Urothelium cell line (cell line): ENCODE measurements at places on chromosomes 5 and 9.
A peak's percentile ranks its signal among the peaks of the same experiment; 100 is the strongest.

GRCh38 chr5:138697720-138698360, 55.4 kb upstream of the CTNNA1 start:
- no peak for DNase-seq

- no peak for DNase-seq
These were observed 33.8 kb upstream of the NEURL1B start for GRCh38 chr5:172607213-172607793.

GRCh38 chr9:128383791-128384190, 12.6 kb downstream of the URM1 start:
- DNase-seq = no peak

- peak; percentile 23 for DNase-seq
These were observed 7.3 kb upstream of the FOXB2 start for GRCh38 chr9:77011973-77012821.

DNA sequence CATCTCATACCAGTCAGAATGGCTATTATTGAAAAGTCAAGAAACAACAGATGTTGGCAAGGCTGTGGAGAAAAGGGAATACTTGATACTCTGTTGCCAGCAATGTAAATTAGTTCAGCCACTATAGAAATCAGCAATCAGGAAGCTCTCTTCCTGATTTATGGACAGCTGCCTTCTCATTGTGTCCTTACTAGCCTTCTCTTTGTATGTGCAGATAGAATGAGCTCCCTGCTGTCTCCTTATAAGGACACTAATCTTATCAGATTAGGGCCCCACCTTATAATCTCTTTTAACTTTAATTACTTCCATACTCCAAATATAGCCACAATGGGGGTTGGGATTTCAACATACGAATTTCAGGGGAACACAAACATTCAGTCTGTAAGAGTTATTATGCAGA, 38.0 kb downstream of the KCNV2 start:
- no peak for DNase-seq

DNA sequence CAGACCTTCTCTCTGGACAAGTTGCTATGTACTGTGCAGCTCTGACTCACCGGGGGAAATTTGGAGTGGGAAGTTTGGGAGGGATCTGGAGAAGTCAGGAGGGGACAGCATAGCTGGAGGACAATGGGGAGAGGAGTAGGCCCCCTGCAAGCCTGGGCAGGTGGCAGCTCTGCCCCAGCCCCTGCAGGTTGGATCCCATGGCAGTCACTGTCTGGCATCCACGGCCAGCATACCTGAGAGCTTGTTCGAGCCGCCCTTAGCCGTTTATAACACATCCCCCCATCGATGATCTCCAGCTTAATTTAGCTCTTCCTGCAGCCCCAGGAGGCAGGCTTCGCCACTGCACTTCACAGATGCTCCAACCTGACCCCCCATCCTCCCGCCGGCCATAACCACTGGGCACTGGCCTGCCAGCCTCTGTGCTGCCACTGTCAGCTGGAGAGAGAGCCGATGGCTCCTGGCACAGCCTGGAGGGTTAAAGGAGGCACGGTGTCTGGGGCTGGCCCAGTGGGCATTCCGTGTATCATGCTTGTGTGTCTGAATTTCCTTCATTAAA, 57.7 kb upstream of the RNU6ATAC start:
- DNase-seq = no peak

DNA sequence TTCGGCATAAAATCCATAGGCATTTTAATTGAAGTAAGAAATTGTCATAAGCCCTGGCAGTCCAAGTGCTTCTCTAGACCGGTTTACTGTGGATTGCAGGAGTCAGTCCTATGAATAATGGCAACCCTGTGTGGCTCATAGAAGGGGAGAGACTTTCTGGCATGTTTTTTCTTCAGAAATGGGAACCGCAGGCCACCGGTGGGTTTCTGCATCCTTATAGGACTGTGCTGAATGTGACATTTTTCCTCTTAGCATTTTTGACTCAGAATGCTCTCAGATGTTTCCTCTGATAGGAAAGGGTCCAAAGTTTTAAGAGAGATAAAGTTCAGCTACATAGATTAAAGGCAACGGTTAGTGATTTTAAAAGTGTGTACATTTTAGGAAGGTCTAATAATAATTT, 6.3 kb downstream of the DAPK1 start:
- DNase-seq = no peak

- DNase-seq = no peak
These were observed 138.7 kb downstream of the RAPGEF6 start for GRCh38 chr5:131496400-131496713.

DNA sequence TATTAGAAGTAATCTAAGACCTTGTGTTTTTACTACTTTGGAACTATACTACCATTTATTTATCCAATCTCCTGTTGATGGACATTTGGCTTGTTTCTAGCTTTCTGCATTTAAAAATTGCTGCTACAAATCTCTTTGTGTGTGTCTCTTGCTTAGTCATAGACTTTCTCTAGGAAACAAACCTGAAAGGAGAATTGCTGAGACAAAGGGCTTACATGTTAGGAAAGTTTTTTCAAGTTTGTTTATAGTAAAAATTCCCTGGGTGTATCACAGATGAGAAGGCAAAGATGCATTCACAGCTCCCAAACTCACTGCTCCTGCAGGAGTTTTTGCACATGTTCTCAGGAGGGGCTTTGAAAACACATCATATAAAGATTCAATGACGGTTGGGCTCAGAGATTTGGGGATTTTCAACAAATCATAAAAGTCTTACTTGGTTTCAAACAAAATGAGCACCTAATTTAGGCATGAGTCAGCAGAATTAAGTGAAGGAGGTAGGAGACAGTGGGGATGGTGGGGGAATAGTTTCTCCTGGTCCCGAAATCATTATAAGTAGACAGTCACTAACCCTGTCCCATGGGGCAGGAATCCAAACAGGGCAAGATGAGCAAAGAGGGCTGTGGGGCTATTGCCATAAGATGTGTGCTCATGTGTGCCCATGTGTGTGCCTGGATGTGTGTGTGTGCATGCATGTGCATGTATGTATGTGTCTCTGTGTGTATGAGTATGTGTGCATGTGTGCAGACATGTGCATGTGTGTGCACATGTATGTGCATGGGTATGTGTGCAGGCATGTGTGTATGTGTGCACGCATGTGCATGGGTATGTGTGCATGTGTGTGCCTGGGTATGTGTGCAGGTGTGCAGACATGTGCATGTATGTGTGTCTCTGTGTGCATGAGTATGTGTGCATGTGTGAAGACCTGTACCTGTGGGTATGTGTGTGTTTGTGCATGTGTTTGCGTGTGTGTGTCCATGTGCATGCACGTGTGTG, 43.4 kb upstream of the S1PR3 start:
- DNase-seq = no peak

DNA sequence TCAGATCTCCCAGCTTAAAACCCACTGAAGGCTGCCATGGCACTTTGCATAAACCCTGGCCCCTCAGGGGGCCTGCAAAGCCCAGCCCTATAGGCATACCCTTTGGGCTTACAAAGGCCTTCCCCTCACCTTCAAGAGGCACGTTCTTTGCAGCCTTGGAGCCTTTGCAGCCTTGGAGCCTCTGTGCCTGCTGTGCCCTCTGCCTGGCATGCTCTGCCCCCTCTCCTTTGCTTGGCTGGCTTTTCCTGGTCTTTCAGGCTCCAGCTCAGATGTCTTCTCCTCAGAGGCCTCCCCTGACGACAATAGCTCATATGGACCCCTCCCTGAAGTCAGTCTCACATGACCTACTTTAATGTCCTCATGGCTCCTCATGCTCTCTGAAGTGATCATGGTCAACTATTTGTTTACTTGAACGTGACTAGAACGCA, 60.3 kb downstream of the CXXC5 start:
- no peak for DNase-seq

GRCh38 chr9:76887951-76888350, 18.0 kb downstream of the PRUNE2 start:
- no peak for DNase-seq

GRCh38 chr5:159785656-159786055, 130.6 kb upstream of the ADRA1B start:
- no peak for DNase-seq

DNA sequence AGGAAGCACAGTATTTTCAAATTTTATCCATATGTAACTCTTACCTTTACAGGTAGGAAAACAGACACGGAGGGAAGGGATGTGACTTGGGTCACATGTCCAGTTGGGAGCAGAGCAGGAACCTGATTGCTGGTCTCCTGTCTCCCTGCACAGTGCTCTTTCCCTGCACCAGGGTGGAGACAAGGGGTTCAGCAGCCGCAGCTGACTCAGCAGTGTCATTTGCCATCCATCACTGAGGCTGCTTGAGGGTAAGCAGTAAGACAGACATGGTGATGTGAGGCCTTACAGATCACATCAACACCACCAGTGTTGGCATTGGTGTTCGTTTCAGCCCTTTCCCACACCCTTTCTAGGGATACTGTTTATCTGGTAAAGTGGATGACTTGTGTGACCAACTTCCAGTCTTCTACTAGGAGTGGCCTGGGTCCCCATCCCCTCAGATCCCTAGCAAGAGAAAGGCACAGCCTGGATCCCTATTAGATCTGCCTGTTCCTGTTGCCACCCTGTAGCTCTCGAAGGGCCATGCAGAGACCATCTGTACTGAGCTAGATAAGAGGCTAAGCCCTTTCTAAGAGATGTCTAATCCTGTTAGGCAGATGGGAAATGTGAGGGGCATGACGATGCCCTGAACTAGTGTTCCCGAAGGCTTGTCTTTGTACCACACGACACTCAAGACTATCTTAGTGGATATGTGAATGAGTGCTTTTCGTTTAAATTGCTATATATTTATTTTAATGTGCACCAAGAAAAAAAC, 29.1 kb downstream of the FRMPD1 start:
- DNase-seq = no peak

GRCh38 chr9:16106021-16106571, 553.3 kb downstream of the CCDC171 start:
- no peak for DNase-seq

GRCh38 chr5:96503501-96504236, 70.6 kb upstream of the PCSK1 start:
- no peak for DNase-seq
